Left hindlimb (tissue), 1 donor: ENCODE measurements at places on chromosomes 4 and X.

DNA sequence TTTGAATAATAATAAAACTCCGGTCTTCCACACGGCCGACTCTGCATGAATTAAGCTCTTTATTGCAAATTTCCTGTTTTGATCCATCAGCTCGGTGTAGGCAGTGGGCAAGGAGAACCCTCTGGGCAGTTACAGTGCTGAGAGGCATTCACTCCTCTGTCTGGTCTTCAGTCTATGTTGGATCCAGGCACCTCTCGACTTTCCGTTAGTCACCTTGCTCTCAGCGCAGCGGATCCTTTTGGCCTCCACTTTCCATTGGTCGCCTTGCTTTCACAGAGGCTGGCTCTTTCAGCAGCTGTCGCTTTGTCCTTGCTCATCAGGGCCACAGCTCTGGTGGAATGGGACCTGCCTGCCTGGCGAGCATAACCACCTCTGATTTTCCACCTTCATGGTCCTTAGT is 52.9 kb downstream of the TRMT44 start:
- no peak for DNase-seq

GRCh38 chr4:180314972-180315371 is 1928.2 kb upstream of the TENM3 start:
- DNase-seq: no peak

- DNase-seq: no peak
Measured at GRCh38 chr4:149987330-149988086, 90.7 kb upstream of the DCLK2 start.

GRCh38 chr4:13844740-13845139 is 217.2 kb upstream of the BOD1L1 start:
- DNase-seq: no peak

DNA sequence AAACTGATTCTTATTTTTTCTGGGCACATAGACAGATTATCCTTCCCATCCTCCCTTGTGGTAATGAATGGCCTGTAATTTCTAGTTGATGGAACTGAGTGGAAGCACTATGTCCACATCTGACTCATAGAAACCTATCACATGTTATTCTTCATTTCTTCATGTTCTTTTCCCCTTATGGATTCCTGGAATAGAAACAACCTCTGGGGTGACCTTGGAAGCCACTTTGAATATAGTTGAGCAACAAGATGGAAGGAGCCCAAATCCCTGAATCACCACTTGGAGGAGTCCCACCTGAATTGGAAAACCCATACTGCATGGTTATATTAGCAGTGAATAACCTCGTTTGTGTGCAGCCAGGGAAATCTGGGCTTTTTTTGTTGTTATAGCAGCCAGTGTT is 137.8 kb downstream of the MID1IP1 start:
- no peak for DNase-seq

GRCh38 chr4:33111117-33111516 is 2390.9 kb downstream of the PCDH7 start:
- no peak for DNase-seq

DNA sequence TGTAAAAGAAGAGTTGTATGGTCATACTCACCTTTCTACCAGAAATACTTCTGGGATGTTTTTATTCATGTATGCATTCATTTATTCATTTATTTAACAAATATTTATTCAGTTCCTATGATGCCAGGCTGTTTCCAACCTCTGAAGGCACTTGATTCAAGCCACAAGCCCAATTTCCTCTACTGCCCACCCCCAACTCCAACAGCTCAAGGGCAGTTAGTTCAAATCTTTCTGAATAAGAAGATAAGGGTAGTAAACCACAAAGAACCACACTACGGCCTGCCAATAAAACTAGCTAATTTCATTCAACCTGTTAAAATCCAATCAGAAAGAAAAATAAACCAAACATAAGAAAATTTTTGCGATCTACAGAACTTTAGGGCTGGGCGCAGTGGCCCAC is 31.2 kb downstream of the LRBA start:
- no peak for DNase-seq

- DNase-seq: no peak
Measured at GRCh38 chrX:37779857-37780256, at the start of gene CYBB. CYBB (plus strand) TSS chrX:37780059; CDS start chrX:37780078, 19 bp downstream.

- DNase-seq: no peak
Measured at GRCh38 chr4:76214177-76214675, 602 bp upstream of the SCARB2 start.

GRCh38 chr4:93243262-93243661 is 585.3 kb upstream of the ATOH1 start:
- no peak for DNase-seq

DNA sequence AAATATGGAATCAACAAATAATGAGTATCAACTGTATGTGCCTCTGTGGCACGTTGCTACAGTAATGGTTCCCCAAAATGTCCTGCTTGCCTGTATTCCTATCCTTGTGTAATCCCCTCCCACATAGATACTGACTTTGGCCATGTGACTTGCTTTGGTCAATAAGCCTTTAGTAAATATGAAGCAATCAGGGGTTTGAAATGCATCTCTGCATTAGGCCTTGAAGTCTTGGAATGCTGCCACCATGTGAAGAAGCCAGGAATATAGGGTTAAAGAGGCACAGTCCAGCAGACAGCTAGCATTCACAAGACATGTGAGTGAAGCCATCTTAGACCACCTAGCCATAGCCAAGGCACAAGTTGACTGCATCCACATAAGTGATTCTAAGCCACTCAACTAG is 190.9 kb downstream of the GABRB1 start:
- DNase-seq: no peak

DNA sequence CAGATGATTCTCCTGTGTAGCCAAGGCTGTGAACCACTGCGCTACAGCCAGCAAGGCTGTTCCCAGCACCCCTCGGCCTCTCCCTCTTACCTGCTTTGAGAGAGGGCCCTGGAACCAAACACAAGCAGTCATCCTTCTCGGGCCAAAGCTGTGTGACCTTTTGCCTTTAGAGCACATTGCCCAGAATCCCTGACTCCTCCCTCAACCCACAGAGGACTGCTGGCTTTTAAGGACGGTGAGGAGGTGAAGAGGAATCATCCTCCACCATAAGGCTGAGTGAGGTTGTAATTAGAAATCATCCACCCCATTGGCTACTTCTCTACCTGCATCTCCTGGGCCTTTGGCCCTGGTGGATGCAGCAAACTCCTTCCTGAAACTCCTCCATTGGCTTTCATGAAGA is 93.6 kb upstream of the PJA1 start:
- DNase-seq: no peak

GRCh38 chr4:38531141-38531727 is 132.8 kb upstream of the KLF3 start:
- DNase-seq: peak; percentile 71

GRCh38 chrX:68588602-68589371 is 58.7 kb upstream of the STARD8 start:
- DNase-seq: no peak

DNA sequence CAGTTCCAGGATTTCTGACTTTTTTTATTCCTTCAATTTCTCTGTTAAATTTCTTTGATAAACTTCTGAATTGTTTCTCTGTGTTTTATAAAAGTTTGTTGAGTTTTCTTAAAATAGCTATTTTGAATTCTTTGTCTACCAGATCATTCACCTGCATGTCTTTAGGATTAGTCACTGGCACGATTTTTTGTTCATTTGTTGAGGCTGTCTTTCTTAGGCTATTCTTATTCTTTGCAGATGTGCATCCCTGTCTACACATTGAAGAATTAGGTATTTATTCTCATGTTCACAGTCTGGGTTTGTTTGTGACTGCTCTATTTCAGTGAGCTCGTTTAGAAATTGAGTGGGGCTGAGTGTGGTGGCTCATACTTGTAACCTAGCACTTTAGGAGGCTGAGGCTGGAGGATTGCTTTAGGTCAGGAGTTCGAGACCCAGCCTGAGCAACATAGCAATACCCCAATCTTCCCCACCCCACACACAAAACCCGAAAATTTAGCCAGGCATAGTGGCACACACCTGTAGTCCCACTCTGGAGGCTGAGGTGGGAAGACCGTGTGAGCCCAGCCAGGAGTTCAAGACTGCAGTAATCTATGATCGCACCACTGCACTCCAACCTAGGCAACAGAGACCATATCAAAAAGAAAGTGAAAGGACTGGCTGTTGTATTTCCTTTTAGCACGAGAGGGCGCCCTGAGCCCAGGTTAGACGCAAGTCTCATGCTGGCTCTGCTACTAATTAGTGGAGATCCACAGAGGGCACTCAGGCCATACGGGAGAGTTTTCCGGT is 42.0 kb downstream of the F8 start:
- peak; percentile 52 for DNase-seq
